ENCODE measurements at places on chromosomes 2 and 18.

GRCh38 chr18:74549591-74550104 is 15.3 kb downstream of the CNDP1 start:
- no peak for DNase-seq

DNA sequence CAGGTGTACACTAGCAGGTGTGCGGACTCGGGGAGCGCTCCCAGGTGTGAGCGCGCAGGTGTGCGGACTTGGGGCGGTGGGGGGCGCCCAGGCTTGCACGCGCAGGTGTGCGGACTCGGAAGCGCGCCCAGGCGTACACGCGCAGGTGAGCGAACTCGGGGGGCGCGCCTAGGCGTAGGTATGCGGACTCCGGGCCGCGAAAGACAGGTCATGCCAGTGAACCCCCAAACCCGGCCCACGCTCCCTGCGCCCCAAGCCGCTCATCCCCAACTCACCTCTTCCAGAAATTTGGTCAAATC is 342 bp downstream of the CYB5A start:
- peak; percentile 33 for DNase-seq

DNA sequence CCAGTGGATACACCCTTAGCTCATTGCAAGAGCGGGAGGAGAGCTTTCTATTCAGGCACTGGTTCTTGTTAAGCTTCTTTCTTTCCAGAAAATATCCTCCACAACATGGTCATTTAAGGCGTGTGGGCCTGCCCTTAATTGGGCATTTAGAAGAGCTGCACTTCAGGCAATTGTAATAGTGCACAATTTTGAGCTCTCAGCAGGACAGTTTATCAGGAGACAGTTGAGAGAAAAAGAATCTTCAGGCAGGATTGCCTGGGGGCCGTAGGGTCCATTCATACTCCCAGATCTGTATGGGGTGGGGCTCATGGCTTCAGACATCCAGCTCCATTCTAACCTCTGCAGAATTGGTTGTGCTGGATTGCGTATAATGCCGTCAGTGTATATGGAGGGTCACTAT is 6.0 kb upstream of the EPC2 start:
- DNase-seq: no peak

DNA sequence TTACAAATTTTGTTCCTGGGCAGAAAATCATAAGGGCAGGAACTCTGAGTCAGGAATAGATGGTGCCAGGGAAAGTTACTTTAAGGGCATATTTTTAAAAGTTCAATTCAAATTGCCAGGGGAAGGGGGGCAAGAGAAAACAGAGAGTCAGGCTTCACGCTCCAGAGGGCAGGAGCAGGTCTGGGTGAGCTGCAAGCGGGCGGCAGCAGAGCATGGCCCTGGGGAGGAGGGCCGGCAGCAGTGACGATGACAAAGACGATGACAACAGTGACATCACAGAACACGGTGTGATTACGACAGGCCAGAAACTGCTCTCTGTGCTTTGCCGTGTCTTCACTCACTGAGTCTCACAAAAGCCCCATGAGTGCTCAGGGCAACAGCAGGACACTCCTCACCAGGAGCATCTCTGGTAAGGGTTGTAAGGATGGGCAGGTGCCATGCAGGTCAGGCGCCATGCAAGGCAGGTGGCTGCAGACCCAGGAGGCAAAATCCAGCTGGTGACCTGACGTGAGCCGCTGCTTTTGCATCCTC is 23.3 kb downstream of the CHST10 start:
- no peak for DNase-seq

DNA sequence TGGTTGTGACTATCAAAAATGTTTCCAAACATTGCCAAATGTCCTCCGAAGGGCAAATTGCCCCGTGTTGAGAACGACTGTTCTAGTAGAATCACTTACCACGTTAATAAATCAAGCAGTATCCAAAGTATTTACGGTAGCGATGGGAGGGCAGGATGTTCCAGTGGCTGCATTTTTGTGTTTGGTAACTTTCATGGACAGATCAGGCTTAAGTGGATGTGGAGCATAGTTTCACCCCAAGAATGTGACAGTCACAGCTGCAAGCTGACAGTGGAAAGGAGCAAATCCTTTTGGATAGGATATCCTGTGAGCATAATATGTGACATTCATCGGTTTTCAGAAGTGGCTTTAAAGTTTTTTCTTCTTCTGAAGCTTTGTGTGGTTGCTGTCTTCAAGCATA is 46.3 kb upstream of the DARS1 start:
- DNase-seq: no peak

DNA sequence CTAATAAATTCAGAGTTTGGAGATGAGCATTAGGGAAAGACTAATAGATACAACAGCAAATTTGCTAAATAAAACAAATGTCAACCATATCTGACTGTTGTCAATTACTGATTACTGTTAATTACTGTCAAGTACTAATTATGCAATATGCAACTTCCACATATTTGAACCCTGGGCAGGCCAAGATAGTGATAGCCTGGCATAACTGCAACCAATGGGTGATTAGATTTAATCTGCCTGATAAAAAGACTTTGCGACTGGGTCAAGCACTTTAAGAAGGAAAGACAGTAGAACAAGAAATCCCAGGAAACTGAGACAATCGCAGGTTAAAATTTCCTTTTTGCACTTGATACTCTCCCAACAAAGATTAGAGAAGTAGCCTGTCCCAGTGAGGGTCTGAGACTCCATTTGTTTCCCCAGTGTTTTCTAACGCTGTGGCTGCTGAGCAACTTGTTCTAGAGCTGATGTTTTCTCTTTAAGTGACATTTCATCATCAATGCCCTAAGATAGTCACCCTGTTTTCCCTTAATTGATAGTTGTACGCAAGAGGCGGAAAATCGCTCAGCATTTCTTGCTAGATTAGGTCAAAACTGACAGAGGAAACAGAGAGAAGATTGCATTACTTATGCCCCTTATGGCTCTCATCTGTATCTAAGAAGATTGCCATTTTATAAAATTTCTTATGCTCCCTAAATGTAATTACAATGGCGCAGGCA is 17.8 kb downstream of the ARHGAP15 start:
- no peak for DNase-seq

DNA sequence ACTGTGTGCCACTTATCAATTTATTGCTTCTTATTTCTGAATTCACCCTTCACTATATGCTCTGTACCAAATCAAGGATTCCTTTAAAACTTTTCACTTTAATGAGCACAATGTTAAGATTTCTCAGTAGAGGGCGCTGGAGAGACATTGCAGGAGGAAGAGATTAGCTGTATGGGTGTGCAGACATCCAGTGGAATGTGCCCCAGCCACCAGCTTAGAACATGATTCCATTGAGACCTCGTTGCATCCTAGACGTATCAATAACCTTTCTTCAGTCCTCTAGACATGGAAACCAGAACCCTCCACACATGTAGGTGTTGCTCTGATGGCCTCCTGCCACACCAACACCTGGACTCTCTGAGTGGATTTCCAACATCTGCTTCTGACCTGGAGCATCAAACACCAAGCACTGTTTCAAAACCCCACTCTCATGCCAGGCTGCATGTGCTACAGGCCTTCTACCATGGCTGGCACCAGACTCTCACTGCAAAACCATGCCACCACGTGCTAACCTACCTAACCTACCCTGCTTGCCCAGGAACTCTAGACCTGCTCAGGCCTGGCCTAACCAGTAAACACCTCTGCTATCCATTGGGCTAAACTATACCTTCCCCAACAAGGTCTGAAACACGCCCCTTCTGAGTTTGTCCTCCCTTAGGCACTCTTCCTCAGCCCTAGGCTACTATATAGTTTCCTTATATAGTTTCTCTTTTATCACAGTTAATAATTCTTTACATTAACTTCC is 633.2 kb upstream of the PKDCC start:
- peak; percentile 61 for DNase-seq

GRCh38 chr2:65374575-65374974 is 57.8 kb downstream of the SPRED2 start:
- no peak for DNase-seq

GRCh38 chr2:138071720-138072719 is 107.7 kb downstream of the HNMT start:
- no peak for DNase-seq

DNA sequence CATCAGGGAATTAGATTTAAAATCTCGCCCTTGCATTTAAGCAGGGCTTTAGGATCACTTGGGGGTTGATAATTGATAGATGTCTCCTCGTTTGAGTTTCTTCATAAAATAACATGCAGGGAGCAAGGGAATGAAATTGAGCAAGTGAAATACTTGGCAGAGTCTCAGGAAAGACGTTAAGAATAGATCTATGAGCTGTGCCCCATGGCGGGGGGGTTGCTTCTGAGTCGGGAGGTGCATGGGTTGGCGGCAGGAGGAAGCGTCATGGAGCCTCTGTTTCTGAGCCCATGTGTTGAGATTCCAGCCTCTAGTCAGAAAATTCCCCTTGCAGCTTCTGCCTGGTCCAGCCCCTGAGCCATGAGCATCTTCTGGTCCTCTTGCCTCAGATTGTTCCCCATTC is 82.0 kb downstream of the APOB start:
- no peak for DNase-seq

Data from iPS-NIHi11 (cell line).